ENCODE measurements at places on chromosomes 16 and 17.
A peak's percentile ranks its signal among the peaks of the same experiment; 100 is the strongest.

- DNase-seq: no peak
Measured at GRCh38 chr17:10785295-10785694, 18.6 kb downstream of the TMEM238L start.

DNA sequence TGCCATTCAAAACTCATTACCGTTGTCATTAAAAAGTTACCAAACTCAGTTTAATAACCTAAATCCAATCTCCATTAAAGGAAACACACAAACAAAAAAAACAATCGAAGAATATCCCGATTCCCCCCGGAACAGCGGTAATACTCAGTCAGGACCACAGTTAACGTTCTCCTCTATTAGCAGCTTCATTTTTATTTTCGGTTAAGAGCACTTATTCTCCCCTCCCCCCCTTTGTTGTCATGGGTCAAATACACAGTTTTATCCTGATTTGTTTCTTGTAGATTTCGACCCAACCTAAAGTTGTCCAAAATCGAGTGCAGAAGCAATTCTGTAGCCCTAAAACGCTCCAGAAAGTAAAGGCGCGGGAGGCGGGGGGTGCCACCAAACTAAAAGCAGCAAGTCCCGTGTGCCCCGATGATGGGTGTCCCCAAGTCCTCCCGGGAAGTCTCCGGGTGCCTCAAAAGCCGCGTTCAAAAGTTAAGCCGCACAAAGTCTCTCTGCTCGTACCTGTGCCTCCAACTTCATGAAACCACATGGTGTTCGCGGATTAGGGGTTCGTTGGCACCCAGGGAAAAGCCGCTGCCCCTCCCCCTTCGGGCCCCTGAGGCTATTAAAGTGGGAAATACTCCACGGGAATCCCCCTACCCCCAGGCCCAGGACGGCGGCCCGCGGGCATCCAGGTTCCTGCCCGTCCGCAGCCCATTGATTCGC, 996 bp downstream of the SUMO2 start:
- DNase-seq: peak; percentile 54

DNA sequence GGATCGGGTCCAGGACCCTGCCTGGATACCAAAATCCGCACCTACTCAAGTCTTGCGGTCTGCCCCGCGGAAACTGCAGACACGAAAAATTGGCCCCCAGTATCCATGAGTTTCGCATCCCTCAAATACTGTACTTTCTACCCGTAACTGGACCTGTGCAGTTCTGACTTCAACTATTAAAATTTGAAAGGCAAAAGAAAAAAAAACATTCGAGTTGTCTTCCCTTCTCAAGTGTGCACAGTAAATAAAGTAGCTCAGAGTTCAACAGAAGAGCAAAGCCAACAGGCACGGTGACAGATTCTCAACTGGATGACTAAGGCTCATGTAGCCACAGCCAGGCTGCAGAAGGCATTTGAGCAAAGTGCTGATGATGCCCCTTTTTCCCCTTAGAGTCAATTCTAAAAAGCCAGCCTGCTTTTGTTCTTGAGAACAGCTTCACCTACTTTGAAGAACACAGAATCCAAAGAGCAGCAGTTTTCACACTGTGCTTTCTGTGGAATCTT, 32.5 kb downstream of the MARF1 start:
- DNase-seq: no peak

DNA sequence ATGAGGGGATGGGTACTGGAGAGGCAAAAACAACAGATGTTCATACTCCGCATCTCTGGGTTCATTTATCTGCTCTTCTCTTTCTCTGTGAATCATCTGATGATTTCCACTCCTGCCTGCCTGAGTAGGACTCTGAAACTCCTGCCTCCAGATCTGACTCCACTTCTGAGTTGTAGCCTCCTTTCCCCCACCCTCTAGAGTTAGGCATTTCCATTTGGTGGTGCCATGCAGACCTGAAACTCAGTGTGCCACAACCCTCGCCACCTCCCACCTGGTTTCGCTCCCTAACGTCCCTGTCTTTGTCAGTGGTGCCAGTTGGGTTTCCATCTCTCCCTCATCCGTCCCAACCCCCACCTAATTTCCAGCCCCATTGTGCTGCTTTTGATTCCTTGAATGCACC, 126.2 kb downstream of the PRKCB start:
- no peak for DNase-seq

DNA sequence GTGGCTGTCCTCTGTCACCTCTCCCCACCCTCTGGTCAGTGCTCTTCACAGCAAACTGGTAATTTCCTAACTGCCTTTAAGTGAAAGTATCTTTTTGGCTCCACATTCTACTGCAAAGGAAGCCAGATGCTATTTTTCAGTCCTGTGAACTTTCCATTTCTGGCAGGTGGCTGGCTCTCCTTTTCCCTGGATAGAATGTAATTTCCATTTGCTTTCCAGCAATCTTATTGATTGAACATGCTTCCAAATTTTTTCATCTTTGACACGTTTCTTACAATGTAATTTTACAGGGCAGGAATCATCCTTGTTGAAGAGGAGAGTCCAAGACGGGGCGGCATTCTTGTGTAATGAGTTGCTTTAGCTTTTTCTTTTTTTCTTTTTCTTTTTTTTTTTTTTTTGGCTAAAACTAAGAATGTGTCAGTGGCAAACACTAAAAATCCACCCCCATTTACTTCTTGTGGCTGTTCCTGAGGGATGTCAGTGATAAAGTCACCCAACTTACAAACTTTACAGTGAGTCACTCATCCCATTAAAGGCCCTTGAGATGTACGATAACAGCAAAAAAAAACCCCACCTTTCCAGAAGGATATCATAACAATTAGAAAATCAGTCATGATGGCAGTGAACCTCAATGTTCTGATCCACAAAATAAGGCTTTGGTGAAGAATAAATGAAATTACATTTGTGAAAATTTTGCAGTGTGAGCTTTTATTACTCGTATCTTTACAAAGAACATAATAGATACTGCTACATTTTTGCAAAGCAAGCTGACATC, 29.4 kb upstream of the PRKCA start:
- DNase-seq: no peak

DNA sequence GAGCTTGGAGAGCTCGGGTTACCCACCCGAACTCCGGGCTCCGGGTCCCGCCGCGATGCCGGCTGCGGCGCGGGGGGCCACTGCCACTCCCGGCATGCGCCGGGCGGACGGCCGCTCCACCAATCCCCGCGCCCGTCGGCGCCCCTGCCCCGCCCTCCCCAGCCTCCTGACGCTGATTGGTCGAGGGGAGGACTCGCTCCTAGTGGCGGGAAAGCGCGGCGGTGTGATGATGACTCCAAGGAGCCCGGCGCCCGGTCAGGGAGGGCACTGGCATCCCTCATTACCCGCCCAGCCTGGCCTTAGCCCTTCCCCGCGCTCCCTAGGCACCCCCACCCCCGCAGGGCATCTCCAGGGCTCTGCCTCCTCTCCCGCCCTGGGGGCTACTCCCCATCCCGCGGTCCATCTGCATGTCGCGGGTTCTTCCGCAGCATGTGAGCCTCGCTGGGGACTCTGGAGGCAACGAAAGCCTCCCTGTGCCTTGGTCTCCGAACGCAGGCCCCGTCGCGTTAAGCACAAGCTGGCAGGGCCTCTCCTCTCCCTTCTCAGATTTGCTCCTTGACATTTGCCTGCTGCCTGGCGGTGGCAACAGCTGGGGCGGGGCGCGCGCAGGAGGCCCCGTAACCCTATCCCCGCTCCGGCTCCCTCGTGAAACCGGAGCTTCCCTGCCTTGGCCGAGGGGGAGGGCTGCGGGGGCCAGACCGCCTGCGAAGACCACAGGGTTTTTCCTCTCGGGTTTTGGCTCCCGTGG, 1.7 kb downstream of the ATP2A1 start:
- DNase-seq: peak; percentile 79

GRCh38 chr16:79093554-79093967, 507.0 kb downstream of the MAF start:
- DNase-seq: no peak

All from activated CD4-positive, CD25-positive, alpha-beta regulatory T cell treated with anti-CD3 and anti-CD28 coated beads, Interleukin-2, amount 50 U/mL, for 72 hours (primary cell).